ENCODE measurements at places on chromosomes 16 and 17.

DNA sequence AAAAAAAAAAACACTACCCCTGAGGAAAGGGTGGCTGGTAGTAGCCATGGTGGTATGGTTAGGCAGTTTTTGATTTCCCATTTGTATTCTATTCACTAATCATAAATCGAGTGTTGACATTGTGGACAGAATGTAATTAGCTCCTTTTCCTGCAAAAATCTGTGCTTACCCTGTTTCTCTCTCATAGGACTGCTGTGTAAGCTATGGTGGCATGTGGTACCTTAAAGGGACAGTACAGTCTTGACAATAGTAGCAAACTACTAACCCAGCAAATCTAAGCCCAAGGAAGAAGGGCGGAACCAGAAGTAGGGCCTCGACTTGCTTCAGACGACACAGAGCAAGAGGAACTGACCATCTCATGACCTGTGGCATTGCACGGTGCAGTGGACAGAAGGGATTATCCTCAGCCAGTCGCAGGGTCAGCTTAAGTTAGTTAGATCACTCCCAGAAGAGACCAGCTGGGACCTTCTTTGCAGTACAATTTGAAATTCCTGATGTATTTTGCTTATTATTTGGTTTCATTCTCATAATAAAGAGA, 36.3 kb downstream of the POLR3E start:
- no peak for DNase-seq

- DNase-seq = peak; percentile 35
Measured at GRCh38 chr16:86714166-86714565, 135.8 kb downstream of the FOXL1 start.

DNA sequence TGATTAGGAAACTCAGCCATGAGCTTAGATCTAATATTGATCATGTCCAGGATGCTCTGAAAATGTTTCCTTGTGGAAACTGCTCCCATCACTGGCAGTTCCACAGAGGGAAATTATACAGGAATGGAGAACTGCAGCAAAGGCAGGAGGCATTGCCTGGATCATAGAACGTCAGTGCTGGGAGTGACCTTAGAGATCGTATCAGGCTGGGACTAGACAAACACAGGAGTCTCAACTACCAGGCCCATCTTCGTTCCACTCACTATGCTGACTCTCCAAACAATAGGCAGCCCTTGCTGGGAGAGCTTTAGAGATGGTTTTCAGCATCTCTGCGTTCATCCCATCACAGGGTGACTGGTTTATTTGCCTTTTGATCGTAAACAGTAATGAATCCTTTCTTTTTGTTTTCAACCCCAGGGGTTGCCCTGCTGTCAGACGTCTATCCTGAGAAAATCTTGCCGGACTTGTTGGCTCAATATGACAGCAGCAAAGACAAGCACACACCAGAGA, 130.3 kb downstream of the TANGO6 start:
- DNase-seq = no peak

- no peak for DNase-seq
Measured at GRCh38 chr17:57468932-57469775, 212.8 kb downstream of the MSI2 start.

DNA sequence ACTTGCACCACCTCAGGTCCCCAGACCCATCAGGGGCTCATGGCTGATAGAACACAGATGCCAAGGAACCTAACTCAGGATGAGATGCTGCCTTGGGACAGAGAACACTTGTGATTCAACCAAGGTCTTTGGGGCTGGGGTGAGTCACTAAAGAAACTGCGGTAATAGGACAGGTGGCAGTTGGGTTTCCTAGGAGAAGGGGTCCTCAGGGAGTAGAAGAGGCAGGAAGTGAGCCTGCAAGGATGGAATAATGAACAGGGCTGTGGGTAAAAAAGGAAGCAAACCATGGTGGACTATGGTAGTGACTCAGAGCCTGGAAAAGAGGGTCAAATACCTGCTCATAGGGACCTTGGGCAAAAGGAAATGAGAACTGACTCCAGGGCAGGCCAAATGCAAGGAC, 6.5 kb upstream of the PNPO start:
- DNase-seq = peak; percentile 63

DNA sequence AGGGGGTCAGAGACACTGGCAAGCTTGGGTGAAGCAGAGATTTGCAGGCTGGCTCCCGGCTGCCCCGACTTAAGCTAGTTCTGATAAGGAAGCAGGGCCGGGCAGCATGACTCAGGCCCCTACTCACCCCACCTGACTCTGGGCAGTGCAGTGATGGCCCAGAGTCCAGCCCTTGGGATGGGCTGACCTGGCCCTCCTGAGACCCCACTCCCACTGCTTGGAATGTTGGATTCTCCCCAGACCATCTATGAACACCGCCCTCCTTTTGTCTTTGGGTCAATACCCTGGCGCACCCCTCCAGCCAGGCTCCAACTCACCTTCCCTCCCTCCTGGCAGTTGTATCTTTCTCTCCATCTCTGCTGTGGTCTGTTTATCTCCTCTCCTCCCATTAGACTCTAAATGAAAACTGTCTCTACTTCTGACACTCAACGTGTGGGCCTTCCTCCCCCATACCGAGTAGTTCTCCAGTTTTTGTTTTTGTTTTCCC, 21.0 kb downstream of the LGALS3BP start:
- no peak for DNase-seq

DNA sequence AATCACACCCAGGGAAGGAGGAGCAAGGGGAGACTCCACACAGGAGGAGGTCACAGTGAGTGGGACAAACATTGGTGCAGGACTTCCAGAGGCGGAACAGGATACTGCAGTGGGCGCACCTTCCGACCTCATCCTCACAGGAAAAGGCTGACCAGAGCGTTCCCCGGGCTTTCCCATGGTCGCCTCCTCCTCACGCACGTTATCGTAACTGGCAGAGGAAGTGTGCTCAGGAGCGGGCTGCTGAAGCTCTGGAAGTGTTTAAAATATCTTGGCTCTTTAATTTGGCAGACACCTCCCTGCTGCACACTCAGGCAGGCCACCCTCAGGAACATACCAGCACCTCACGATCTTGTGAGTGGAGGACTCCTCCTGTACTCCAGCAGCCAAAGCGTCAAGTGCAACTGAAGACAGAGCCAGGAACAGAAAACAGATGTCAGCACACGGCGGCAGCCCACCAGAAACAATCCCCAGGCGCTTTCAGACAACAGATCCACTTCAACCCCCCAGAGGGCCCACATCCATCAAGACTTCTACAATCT, 17.5 kb downstream of the FANCA start:
- no peak for DNase-seq

DNA sequence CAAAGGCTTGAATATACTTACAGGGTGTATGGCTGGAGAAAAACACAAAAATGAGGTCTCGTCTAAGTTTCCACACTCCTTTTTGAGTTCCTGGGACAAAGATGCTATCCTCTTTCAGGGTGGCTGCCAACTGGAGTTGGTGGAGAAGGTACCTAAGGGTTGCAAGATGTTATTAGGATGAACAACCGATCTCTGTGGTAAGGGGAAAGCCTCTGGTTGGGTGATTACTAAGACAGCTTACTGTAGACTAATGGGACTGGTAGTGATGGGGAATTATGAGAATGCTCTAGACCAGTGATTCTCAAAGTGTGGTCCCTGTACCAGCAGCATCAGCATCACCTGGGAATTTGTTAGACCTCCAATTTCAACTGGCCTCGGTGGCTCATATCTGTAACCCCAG, 6.0 kb downstream of the ADAT1 start:
- DNase-seq = no peak

- peak; percentile 59 for DNase-seq
Measured at GRCh38 chr16:89827383-89828198, 684 bp upstream of the SPIRE2 start.

GRCh38 chr16:52603015-52603414, 56.1 kb upstream of the TOX3 start:
- DNase-seq = no peak

DNA sequence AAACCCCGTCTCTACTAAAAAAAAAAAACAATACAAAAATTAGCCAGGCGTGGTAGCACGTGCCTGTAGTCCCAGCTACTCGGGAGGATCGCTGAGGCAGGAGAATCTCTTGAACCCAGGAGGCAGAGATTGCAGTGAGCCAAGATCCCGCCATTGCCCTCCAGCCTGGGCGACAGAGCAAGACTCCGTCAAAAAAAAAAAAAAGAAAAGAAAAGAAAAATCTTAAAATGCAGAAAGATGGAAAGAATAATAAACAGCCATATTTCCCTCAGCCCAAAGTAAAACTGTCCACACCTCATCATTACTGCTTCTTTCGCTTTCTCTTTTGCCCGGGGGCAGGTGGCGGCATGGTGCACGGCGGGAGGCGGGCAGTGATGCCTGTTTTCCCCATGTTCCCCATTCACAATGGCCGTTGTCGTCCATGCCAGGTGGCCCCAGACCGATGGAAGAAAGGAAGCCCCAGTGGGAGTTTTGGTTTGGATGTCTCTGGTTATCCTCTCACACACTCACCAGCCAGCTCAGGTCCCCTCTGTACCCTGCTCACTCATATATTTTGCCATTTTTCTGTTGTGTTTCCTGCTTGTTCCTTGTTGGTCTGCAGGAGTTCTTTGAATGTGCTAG, 37.0 kb upstream of the PEMT start:
- DNase-seq = no peak

DNA sequence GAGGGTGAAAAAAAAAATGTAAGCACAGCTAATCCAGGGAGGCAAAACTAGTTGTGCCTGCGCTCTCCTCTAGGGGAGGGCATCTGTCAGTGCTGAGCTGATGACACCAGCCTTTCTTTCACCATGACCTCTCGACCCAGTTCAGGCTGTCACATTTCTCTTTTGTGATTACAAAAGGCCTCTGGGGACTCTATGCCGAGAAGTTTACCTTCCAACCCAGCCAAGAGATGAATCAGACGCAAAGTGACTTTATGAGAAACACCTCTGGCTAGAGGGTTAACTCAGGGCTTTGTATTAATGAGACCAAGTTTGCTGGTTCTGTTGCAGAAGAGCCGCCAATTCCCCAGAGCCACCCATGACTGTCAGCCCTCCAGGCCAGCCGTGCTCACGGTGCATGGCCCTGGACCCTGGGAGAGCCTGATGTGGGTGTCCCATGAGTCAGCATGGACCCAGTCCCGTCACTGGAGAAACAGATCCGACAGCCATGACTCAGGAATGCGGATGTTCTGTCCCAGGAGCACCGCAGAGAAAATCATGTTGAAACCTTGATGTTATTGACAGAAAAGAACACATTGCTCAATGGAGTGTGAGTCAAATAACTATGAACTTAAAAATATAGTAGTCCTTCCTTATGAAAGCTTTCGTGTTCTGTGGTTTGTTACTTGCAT, 437.2 kb downstream of the HS3ST3B1 start:
- DNase-seq = peak; percentile 100

GRCh38 chr17:81018044-81018802, 16.7 kb upstream of the BAIAP2 start:
- DNase-seq = peak; percentile 21

DNA sequence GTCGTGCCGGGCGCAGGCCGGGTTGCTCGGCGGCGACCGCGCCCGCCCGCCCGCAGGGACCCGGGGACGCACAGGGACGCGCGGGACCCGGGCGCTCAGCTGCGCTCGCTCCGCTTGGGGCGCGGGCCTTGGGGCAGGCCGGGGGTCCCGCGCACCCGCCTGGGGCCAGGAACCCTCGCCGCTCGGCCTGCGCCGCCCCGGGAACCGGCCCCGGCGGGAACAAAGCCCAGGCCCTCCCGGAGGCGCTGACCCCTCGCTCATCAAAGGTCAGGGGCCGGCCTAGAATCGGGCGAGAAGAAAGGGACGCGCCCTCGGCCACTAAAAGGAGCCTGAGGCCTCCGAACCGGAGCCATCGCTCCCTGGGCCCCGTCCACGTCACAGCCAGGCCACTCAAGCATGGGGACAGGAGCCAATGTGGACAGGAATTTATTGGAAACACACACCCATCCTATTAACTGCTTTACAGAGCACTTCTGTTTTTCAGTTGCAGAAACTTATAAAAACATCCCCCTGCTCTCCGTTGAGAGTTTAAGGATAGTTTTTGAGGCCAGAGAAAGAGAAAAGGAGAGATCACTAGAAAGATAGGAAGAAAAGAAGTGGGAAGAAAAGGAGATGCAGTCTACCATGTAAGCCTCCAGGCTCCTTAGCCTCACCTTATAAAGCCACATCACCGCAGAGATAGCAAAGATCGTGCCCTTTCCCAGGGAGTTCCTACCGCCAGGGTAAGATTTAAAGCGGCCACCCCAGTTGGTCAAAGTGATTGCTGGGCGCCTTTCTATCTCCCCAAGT, 558 bp upstream of the ZFHX3 start:
- DNase-seq = no peak

DNA sequence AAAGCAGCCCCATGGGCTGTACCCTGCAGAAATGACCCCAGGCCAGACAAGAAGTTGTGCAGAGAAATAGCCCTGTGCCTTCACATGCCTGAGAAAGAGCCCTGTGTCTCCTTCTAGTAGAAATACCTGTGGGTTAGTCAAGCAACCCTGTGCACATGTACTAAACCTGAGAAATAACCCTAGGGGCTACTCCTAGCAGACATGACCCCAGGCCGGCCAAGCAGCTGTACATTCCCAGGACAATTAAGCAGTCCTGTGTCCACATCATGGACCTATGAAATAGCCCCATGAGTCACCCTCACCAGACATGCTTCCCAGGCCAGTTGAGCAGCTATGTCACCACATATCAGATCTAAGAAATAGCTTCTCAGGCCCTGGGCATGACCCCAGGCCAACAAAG, 519.7 kb upstream of the CA10 start:
- no peak for DNase-seq

- peak; percentile 69 for DNase-seq
Measured at GRCh38 chr16:51163894-51164566, 13.0 kb upstream of the SALL1 start.

- no peak for DNase-seq
Measured at GRCh38 chr17:56172517-56172982, 19.3 kb downstream of the ANKFN1 start.

DNA sequence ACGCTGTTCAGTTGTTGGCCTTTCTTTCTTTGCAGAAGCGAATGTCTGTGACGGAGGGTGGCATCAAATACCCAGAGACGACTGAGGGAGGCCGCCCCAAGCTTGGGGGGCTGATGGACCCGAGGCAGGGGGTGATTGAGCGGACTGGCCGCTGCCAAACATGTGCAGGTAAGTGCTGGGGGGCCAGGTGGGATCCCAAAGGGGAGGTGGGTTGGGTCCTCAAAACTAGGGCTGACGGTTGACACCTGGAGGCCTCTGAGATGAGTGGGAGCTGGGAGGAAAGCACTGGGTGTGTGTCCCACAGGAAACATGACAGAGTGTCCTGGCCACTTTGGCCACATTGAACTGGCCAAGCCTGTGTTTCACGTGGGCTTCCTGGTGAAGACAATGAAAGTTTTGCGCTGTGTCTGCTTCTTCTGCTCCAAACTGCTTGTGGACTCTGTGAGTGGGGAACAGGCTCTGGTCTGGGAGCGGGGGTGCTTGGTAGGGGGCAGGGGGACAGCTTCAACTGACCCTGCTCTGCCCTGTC, 11.8 kb downstream of the POLR2A start:
- no peak for DNase-seq

DNA sequence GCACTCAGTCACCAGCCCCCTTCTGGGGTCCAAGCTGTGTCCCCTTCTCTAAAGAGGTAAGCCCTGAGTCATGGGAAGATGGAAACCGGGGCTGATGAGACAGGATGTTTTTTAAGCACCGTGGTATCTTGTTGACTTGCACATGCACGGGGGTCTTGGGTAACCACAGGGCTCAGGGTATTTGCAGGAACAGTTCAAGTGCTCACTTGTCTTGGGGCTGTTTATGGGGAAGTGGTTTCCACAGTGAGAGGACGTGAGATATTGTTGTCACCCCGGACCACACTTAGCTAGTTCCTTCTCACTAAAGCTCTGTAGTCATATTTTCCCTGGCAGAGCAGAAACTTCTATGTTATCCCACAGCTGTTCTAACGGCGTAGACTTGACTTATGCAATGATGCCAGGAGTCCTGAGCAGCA, 7.7 kb downstream of the CCL3L1 start:
- no peak for DNase-seq

- no peak for DNase-seq
Measured at GRCh38 chr16:27599606-27600005, 49.7 kb downstream of the KATNIP start.

Measured in fibroblast of mammary gland (primary cell).